ENCODE measurements at places on chromosomes 16 and 17.
A peak's percentile ranks its signal among the peaks of the same experiment; 100 is the strongest.

DNA sequence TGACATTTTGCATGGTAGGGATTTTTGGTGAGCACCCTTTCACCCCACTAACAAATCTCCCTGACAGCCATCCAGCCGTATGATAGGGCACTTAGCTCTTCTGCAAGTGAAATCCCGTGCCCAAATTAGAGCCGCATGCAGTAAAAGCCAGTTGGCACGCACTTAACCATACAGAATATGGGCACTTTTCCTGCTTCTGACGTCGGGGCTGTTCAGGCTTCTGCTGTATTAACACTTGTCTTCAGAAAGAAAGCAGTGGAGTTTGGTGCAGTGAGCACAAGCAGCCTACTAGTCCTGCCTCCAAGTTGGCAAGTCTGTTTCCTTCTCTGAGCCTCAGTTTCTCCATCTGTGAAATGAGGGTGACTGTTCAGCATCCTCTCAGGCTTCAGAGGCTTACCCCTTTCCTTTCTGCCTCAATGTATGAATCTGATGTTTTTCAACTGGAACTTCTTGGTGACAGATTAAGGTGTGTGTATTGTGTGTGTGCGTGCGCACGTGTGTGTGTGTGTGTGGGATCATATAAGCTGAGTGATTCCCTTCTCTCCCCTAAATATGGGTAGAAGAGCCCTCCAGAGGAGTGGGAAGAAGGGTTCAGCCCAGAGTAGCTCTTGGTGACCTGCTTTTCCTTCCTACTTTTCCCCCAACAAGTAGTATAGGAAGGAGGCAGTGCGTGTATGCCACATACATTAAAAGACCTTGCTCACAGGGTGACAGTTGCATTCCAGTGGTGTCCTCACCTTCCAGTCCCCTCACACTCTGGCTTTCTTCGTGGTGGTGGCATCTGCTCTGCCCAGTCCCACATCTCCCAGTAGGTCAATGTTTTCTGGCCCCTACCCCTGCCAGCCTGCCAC lies 19.0 kb downstream of the IGF2BP1 start:
- no peak for DNase-seq

GRCh38 chr17:8631554-8631877 lies 991 bp upstream of the MYH10 start:
- DNase-seq = no peak

DNA sequence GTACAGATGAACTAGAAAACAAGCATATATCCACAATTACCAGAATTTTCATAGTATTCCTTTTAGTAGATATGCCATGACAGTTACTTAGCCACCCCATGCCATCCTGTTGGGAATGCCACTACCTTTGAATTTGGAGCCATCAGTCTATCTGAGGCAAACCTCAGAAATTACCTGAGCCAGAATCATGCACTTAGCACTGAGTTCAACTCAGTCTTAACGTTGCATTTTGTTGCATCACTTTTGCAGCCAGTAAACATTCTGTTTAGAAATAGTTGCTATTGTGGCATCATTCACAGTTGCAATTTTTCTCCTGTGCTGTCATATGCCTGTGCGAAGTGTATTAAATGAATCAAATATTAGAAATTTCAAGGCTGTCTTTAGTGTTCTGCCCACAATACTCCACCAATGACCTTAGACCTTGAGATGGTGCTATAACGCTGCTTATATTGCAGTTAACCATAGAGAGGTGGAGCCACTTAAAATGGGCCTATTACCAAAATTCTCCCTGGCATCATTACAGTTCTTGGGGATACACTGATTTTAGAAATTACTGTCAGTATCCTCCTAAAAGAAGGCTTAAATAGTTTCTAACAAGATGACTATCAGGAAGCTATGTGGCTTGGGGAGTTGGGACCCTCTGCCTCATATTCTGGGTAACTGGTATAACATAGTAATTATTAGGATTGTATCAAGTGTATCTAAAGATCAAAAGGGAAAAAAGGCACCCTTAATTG lies 11.1 kb downstream of the PTRH2 start:
- no peak for DNase-seq

DNA sequence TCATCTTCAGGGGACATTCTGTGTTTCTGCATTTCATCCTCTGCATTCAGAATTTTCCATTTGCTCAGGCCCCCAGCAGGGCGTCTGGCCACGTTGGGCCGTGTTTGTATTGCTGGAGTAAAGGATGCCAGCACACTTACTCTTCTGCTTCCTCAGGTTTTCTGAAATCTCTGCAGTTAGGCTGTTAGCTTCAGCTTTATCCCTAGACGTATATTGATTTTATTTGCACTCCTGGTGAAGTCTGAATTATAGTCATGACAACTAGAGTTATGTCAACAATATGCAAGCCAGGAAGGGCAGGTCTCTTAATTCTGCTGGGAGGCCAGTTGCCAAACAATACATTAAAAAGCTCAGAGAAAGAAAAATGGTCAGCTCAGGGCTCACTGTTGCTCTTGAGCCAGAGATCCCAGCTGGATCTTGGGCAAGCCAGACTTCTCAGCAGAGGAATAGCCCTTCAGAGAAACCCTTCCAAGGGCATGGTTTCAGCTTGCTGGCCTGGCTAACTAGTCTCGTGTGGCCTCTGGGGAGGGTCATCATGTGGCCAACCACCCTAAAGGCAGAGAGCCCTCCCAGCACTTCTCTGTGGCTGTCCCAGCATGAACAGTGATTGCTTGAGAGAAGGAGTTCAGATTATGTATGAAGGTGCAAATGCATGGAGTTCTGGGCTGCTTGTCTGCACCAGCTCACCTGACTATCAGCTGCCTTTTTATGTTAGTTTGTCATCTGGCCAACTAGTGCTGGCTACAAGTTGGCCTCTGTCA lies 110.2 kb upstream of the CACNG5 start:
- no peak for DNase-seq

- no peak for DNase-seq
Measured at GRCh38 chr17:79476074-79476652, 134.7 kb downstream of the RBFOX3 start.

DNA sequence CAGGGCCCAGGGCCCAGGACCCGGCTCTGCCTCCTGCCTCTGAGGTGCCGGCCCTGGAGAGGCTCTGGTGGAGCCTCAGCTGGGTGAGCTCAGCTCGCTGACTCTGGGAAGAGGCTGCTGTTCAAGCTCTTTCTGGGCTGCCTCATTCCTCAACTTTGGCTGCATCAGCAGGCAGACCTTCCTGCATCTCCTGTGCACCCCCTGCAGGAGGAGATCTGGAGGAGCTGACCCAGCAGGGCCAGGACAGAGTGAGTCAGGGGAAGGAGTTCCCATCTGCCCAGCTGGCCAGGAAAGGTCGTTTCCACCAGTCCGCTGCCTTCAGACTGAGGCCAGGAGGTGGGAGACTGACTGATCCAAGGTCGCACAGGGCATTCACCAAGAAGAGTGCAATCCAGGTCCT lies 10.7 kb downstream of the CRHR1 start:
- no peak for DNase-seq

DNA sequence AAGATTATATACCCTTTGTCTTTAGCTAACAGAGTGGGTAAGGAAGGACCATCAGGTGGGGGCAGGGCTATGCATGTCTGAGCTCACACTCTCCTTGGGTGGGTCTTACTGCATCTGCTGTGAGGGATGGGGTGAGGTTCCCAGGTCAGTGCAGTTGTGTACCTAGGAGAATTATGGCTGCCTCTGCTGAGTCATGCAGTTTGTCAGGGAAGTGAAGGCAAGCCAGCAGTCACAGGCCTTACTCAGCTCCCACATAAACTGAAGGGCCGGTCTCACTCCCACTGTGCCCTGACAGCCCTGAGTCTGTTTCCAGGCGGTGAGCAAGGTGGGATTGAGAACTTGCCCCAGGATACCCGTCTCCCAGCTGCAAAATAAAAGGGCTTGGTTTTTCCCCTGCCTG lies 328.6 kb downstream of the MAP2K6 start:
- DNase-seq = no peak

DNA sequence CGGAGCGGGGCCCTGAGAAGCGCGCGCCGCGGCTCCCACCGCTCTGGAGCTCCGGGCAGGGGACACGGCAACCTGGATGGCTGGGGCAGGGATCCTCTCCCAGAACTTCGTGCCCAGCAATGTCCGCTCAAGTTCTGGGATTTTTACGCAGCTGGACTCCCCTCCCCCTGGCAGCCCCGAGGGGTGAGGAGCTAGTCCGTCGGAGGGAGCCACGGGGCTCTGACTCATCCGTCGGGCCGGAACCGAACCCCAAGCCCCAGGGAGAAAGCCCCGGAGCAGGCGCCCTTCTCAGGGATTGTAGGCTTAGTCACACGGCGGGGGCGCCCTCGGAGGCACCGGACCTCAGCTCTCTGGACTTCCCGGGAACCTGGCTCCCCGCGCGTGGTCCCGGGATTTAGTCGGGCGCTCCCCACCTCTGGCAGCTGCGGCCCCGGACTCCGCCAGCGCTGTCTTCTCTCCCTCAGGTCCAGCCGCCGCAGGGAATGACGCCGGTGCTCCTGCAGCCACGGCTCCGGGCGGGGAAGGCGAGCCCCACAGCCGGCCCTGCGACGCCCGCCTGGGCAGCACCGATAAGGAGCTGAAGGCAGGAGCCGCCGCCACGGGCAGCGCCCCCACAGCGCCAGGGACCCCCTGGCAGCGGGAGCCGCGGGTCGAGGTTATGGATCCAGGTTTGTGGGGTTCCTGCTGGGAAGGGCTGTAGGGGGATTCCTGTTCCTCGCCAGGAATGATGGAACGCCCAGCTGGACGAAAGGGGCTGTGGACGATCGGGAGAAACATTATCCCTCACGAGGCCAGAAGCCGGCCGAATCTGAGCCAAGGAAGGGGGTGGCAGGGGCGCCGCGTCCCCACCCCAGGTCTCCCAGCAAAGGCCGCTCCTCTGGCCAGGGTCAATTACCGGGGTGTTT lies 830 bp downstream of the SPHK1 start:
- DNase-seq = peak; percentile 57
